ENCODE measurements at places on chromosomes 11 and 22.

DNA sequence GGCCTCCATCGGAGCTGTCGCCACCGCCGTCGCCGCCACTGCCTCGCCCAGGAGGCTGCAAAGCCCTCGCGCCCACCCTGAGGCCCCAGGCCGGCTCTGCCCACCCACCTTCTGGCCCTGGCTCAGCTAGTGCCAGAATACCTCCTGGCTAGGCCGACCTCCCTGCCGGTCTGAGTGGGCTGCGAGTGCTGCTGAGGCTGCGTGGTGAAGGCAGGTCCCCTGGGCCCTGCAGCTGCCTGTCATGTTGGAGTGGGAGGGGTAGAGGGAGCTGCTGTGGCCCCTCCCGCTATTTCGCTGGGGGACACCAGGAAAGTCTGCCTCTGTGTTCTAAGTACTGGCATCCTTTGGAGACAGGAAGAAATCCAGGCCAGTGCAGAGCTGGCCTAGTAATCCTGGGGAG is 34.2 kb downstream of the LRRC10B start:
- no peak for DNase-seq

GRCh38 chr11:67293090-67293489 is 4.0 kb downstream of the ANKRD13D start:
- DNase-seq: no peak

- DNase-seq: no peak
Measured at GRCh38 chr11:111148121-111148520, 97.4 kb upstream of the POU2AF2 start.

- no peak for DNase-seq
Measured at GRCh38 chr11:61713906-61714305, 33.7 kb downstream of the DAGLA start.

- no peak for DNase-seq
Measured at GRCh38 chr11:86606836-86607481, 65.5 kb downstream of the ME3 start.

DNA sequence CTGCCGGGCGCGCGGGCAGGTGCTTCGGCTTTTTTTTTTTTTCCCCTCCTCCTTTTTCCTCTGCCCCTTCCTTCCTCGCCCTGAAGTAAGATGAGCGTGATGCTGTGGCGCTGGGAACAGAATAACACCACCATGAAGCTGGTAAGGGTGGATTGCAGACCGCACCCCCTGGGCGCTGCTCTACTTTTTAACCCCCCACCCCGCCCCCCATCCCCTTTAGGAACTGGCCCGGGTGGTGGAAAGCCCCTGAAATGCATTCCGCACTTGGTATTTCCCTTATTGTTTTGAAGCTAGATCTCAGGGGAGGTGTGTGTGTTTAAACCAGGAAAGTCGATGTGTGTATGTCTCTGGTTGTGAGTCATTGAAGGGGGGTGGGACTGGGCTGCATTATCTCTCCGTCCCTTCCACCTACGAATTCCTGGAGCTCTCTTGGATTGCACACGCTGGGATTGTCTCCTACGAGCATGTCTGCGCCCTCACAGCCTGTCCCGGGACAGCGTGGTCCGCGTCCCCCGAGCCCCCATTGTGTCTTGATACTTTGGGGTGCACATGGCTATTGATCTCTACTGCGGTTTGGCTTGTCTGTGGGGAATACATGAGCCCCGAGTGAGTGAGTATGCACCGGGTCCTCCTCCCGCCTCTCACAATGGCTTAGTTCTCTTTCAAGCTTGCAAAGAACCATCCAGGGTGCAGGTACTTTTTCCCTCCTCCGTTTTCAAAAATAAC is 64.9 kb downstream of the NAV2 start:
- peak; percentile 42 for DNase-seq

GRCh38 chr11:98296091-98296880 is 724.5 kb upstream of the CNTN5 start:
- no peak for DNase-seq

DNA sequence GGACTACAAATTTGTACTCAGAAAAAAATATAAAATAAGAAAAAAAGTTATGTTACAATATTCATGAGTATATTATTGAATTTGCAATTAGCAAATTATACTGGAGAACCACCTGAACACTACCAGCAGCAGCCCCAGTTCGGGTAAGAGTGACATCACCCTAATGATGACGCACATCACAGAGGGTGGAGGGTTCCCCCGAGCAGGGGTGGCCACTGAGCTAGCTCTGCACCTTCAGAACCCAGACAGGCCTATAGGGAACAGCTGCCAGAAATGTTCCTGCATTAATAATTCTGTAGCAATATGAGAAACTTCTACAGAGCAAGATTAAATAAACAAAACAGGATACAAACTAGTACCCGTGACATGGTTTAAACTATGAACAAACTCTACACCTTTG is 17.5 kb upstream of the ARAP1 start:
- DNase-seq: no peak

DNA sequence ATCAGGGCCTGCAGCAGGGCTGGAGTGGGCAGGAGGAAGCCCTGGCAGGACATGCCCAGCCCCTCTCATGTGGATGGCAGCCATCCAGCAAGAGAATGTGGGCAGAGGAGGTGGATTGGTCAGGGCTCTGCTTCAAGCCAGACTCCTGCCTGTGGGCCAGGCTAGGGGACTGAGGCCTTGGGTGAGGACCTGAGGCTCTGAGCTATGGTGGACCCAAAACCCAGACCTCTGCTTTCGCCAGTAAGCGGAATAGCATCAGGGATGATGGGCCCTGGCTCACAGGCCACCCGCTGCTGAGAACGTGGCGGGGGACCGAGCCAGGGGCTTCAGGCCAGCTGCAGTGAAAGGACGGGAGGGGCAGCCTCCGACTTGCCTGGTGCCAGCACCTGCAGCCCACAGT is 57.4 kb downstream of the LINC01488 start:
- no peak for DNase-seq

DNA sequence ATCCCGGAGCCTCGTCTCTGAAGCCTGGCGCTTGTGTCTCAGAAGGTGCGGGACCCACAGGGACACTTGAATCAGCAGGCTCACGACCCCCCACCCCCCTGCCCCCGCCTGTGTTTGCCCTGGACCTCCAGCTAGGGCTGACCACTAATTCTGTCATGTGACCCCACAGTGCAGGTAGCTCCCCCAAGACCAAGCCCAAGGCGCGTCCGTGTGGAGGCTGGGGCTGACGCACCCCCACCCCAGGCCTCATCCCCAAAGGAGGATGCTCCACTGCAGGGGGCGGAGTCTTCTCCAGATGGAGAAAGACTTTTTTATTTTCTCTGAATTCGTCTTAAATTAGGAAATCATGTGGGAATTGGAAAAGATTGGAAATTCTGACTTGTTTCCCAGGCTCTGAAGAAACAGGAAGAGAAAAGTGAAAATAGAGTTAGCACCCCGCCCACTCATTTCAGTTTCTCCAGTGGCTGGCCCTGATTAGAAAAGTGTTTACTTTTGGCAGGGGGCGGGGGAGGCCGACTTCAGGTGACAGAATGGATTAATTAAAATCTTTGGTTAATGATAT is 1.0 kb upstream of the RELA start:
- no peak for DNase-seq

DNA sequence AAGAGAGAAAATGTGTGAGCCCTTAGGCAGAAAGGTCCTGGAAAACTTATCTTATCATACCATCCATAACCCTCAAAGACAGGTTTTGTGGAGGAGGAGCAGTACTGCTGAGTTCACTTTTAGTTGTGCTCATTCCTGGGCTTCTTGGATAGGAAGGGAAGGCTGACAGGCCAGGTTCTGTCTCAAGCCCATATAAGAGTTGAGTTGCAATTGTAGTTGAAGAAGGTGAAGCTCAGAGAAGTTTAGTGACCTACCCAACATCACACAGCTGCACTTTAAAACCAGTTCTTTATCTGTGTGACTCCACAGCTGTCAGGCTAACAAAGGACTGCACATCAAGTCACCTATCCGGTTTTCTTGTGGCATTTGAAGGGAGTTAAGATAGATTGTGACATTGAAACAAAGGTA is 13.0 kb downstream of the TEAD1 start:
- no peak for DNase-seq

GRCh38 chr11:108497317-108498045 is 703 bp downstream of the POGLUT3 start:
- peak; percentile 76 for DNase-seq

- no peak for DNase-seq
Measured at GRCh38 chr11:111819829-111820237, 51.5 kb downstream of the ALG9 start.

- no peak for DNase-seq
Measured at GRCh38 chr22:23856721-23857605, 712 bp upstream of the SLC2A11 start.

GRCh38 chr11:36333468-36333867 is 37.4 kb downstream of the PRR5L start:
- no peak for DNase-seq

DNA sequence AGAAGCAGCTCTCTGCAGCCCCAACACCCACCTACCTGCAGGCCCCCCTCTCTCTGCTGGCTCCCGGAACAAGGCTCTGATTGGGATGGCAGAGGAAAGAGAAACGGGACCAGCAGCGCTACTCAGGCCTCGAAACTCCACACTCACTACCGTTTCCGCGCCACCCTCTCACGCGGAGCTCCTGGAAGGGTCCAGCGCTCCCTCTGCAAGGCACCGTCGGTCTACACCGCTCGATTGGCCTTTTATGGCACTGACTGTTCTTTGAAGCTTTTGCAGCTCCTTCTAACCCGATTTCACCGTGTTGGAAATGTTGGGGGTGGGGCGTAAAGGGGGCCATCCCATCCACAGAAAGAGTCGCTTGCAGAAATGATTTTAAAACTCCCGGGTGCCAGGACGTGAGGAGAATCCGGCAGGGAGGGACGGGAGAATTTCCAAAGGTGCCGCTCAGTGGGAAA is 323 bp upstream of the PANX1 start:
- no peak for DNase-seq

DNA sequence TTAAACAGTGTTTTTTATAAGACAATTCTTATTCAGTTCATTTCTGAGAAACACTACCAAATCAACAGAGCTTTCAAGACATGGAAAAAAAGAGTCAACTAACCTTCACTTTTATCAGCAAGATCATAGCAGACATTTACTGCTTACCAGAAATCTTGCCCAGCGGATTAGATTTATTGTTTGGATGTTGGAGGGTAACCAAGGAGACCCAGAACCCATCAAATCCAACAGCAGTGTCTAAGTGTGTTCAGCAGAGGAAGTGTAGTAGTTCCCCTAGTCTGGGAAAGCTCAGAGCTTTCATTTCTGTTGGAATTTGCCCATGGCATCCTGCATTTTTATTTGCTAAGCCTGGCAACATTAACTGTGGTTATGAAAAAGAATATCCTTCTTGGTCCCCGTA is 2.4 kb upstream of the PGM2L1 start:
- no peak for DNase-seq

DNA sequence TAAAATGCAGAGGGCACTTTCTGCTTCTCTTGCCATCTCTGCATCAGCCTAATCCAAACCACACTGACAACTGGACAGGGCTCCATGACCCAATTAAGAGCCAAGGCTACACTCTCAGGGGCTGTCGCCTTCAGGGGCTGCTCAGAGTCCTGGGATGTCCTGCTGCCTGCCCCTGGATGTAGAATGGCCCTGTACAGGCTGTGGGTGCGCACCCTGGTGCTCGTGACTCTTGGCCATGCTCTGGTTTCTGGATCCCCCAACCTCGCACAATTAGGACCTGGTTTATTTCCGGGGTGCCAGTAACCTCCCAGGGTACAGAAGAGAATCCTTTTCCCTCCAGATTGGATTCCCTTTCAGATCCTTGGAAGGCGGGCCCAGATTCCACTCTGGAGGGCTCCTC is 11.3 kb downstream of the IFT27 start:
- no peak for DNase-seq

GRCh38 chr11:82043316-82043715 is 690.3 kb downstream of the FAM181B start:
- DNase-seq: no peak

DNA sequence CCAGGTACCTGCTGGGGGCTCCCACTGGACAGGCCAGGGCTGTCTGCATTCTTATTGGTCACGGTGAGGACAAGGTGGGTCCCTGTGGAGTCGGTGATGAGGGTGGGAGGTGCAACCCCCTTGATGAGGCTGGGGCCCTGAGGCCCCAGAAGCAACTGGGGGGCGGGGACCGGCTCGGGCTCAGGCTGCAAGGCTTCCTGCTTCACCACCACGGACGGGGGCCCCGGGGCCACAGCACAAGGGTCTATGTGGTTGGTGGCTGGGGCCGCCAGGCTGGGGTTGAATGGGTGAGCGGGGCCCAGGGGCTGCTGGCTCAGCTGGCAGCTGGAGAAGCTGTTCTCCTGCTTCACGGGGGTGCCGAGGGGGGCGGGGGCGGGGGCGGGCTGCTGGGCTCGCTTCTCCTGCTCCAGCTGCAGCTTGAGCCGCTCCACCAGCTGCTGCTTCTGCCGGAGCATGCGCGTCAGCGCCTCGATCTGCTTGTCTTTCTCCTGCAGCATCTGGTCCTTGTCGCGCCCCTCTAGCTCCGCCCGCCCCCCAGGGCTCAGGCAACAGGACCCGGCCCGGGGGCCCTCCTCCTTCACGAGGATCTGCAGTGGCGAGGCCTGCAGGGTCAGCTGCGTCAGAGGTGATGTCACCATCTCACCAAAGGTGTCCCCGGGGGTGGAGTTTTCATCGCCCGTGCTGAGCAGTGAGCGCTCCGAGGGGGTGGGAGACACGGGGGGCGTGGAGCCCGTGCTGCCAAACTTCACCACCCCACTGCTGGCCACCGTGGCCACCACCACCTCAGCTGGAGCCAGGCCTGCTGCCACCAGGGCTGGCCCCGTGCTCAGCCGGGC is 48.2 kb downstream of the SGSM3 start:
- DNase-seq: no peak

- no peak for DNase-seq
Measured at GRCh38 chr22:37733625-37734401, 37.0 kb downstream of the TRIOBP start.

DNA sequence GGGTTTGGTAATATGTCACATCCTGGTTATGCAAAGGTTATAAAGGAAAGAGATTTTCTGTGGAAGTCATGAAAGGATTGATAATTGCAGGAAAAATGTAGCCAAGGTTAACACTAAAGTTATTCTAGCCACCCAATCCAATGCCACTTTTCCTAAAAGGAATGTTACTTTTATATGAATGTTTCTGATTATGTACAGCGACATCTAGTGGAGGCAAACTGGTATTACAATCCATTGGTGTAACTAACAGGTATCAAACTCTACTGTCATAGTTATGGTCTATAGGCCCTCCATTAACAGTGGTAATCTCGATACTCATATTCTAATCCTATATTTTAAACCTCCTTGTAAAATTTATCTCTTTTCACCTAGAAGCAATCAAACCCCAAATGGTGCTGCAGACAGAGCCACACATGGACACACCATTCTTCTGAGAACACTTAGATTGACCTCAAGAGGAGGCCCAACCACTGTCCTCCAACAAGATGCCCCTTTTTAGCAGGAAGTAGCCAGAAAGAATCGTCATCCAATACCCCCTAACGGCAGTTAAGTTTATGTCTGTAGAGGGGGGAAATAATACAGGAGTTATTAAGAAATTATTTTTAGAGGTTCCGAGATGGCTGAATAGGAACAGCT is 74.9 kb upstream of the RAG2 start:
- DNase-seq: no peak

- no peak for DNase-seq
Measured at GRCh38 chr11:90855531-90855930, 632.7 kb upstream of the CHORDC1 start.

DNA sequence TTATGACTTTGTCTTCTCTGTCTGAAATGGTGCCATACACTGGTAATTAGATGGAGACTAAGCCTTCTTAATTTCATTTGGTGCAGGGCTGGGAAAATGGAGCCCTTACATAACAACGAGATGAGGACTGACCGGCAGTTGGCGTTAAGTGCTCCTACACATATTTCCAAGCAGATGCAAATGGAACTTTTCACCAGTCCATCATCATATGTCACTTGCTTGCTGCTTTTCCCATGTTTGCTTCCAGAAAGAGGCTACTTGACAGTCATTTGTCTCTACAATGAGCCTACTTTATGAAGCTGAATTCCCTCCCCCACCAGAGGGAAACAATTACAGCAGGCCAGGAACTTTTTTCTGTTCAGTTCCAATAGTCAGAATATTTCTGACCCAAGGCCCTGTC is 32.6 kb downstream of the SVIP start:
- no peak for DNase-seq

Data from H54 (cell line).